NCI-H187 (cell line): ENCODE measurements at places on chromosomes 7 and 10.

DNA sequence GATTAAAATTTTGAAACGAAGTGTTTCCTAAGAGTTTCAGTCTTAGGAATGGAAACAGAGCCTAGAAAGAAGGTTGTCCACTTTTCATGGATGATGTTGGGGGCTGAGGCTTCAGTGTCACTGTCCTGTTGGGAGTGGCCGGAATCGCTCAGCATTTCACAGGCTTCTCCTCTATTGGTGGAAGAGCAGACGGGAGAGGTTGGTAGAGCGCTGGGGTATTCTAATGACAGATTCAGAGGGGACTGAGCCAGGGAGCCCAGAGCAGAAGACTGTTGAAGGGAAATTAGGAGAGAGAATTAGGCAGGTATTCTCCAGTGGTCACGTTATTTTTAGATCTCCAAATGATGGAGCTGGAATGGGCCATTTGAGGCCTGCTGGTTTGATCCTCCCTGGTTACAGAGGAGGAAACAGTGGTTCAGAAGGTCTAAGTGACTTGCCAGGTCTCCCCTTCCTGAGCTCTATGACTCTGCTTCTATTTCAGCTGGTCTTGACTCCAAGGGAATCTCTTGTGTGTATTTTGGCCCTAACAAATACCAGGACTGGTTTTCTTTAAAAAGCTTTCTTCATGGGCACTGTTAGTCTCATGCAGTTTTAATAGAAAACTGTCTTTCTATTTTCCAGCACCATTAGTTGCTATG, 35.7 kb upstream of the EEPD1 start:
- DNase-seq, result no peak

- no peak for DNase-seq
These were observed 98.4 kb downstream of the RGS10 start for GRCh38 chr10:119443970-119444660.

DNA sequence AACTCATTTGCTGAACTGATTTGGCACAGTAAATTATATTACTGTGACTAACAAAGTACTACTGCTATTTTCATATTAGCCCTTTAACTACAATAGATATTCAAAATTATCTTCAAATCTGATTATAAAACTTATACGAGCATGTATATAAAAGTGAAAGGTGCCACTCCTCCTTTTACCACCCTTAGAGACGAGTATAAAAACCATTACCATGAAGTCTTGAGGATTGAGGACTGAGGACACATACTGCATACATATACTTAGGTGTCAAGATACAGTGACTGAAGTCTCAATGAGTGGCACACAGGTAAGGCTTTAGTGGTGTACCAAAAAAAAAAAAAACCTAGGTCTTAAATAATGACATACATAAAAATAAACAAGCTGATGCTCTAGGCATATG, 98.6 kb downstream of the DNAJC1 start:
- DNase-seq, result no peak

DNA sequence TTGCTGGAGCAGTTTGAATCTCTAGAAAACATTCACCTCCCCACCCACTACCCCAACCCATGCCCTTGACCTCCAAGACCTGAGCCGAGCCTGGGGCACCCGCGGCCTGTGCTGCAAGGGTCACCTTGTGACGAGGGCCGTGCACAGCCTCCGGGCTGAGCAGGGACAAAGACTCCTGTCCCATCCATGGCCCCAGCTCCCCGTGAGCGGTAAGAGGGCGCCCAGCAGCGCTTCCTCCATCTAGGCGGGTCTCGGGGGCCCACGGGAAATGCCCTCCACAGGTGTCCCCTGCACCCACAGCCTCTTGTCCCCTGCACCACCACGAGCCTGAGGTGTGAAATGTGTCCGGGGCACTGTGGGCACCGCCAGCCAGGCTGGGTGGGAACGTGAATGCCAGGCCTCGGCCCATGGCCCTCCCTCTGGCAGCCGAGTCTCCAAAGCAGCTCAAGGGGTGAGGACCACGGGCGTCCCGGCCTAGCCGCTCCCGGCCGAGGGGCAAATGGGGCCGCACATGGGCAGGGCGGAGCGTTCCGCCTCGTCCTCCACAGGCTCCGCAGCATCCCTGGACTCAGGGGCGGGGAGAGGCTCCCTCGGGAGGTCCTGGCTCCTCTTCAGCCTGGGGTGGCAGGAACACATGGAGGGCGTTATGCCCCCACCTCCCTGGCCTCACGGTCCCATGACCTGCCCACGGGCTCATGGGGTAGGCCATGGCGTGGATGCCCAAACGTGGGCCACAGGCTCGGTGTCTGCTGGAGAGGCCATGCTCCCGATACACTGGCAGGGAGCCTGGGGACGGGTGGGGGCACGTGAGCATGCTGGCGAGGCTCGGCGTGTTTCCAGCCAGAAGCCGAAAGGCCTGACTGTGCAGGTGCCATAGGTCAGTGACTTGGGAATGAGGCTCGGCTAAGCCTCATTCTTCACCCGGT, 21.1 kb downstream of the DPYSL4 start:
- DNase-seq, result no peak

- peak; percentile 5 for DNase-seq
These were observed 25.5 kb downstream of the PRR15 start for GRCh38 chr7:29588900-29589696.

DNA sequence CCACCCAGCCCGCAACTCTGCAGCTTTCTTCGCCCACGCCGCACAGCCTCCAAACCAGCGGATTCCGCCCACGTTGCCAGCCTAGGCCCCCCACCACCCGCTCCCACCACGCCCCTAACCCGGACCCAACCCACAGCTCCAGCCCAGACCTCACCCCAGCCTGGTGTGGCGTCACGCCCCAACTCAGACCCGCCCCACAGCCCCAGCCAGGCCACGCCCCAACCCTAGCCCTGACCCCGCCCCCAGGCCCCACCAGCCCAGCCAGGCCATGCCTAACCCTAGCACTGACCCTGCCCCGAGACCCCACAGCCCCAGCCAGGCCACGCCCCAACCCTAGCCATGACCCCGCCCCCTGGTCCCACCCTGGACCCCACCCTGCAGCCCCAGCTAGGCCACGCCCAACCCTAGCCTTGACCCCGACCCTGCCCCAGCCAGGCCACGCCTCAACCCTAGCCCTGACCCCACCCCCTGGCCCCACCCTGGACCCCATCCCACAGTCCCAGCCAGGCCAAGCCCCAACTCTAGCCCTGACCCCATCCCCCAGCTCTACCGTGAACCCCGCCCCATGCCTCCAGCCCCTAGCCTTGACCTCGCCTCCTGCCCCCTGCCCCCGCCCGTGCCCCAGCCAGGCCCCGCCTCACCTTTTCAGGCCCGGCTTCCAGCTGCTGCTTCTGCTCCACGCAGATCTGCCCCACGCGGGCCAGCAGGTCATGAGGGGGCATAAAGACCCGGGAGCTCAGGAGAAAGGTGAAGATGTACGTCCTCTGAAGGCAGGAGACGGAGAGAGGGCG, 64.0 kb downstream of the RASGEF1A start:
- DNase-seq, result no peak

DNA sequence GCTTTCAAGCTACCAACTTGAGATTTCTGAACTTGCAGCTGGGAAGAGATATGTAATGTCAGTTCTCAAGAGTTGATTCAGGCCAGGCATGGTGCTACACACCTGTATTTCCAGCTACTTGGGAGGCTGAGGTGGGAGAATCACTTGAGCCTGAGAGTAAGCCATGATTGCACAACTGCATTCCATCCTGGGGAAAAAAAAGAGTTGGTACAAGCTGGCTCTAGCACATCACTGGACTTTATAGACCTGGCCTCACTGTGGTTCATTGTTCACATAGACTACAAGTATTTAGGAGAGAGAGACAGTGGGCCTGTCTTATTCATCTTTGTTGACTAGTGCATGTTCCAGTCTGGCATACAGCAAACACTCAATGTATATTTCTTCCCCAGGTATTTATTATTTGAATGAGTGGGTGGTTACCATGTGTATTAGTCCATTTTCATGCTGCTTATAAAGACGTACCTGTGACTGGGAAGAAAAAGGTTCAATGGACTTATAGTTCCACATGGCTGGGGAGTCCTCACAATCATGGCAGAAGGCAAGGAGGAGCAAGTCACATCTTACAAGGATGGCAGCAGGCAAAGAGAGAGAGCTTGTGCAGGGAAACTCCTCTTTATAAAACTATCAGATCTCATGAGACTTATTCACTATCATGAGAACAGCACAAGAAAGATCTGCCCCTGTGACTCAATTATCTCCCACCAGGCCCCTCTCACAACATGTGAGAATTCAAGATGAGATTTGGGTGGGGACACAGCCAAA, 176.5 kb downstream of the PFKFB3 start:
- DNase-seq, result no peak

DNA sequence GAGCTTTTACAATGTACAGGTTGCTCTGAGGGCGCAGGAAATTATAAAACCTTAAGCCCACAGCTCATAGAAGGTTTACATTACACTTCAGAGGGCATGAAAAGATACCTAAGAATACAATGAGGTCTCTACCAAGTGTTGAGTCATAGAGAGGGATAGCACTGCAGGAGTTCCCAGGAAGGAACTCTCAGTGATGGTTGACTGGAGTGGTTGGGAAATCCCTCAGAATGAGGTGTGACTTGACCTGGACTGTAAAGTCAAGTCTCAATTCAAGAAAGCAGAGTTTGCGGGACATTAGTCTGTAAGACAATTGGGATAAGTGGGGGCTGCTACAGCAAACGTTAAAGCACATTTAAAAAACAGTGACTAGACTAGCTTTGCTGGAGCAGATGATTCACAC, 21.9 kb downstream of the TNKS2 start:
- no peak for DNase-seq

- DNase-seq, result no peak
These were observed 46.1 kb downstream of the KLF6 start for GRCh38 chr10:3738855-3739350.

DNA sequence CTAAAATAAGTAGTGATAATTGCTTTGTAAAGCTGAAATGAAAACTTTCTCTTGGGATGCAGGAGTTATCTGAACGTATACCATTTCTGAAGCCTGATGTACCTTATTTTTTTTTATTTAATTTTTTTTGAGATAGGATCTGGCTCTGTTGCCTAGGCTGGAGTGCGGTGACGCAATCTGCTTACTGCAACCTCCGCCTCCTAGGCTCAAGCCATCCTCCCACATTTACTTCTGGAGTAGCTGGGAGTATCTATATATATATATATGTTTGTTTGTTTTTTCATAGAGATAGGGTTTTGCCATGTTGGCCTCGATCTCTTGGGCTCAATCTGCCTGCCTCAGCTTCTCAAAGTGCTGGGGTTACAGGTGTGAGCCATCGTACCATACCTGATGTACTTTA, 2.4 kb downstream of the PMPCB start:
- no peak for DNase-seq

DNA sequence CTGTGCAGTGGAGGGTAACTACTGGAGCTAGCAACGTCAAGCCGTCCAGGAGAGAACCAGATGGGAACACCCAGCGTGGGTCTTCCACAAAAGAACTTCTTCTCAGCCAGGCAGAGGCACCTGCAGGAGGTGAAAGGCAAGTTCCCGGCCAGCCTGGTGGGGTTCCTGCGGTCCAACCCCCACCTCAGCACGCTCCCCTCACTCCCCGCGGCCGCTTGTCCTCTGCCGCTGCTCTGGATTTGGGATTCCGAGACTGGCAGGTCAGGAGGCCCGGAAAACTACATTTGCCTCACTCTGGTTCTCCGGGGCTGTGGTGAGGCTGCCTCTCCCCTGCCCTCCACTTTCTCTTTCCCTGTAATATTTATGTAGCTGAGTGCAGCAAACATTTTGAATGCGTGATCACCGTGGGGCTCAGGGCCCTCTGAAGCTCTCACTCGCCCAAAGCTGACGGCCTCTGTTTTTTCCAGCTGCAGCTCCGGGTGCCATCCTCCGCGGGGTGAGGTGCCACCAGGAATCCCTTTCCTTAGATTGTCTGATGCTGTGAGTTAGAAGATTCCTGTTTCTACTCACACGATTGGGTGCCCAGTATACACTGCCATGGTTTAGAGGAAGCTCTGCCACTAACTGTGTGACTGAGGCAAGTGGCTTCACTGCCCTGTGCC, 366.9 kb downstream of the DNAJB6 start:
- no peak for DNase-seq

DNA sequence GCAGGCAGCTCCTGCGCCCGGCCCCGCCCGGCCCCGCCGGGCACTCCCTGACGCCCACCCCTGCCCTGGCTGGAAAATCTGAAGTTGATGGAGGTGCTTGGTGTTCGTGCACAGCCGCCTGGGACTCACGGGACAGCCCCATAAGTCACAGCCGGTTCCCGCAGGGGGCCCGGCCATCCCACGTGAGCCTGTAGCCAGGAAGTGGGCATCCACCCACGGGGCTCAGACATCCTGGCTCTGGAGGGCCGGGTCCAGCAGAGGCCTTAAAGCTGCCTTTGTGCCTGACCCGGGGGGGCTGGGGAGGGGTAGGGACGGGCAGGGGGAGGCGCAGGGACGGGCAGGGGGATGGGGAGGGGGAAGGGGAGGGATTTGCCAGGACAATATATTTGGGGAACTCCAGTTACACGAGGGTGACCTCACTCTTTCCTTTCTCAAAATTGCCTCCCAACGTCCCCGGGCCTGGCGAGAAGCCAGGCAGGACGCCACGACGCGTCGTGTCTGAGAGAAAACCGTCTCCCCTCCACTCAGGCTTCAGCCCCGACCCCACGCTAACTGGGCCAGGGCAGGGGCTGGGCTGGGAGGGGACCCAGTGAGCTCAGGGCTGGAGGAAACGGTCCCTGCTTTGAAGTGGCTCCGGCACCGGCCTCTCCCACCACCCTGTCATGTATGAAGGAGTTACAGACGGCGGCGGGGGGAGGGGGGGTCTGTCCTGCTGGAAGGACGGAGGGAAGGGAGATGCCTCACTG, 82.1 kb upstream of the PDGFA start:
- DNase-seq, result no peak

DNA sequence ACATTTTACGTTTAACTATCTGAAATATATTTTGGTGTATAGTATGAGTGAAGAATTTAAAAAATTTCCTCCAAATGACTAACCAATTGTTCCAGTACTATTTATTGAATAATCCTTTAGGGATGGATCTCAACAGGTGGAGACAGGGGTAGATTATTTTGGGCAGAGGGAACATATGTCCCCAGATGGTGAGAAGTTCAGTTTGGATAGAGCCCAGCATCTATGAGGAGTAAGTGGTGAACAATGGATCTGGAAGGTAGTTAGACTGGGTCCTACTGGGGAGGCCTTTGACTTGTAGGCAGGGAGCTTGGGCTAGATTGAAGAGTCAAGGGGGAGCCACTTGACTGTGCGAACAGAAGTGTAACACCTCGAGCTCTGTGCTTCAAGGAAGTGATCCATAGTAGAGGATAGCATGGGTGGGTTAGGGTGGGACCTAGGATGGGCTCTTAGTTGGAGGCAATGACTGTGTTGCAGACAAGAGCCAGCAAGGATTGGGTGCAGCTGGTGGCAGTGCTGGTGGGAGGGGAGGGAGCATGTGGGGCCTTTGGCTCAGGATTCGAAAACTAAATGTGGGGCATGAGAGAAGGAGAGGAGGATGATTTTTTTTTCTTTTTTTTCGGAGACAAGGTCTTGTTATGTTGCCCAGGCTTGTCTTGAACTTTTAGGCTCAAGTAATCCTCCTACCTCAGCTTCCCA, 3.9 kb upstream of the PURB start:
- DNase-seq, result no peak

DNA sequence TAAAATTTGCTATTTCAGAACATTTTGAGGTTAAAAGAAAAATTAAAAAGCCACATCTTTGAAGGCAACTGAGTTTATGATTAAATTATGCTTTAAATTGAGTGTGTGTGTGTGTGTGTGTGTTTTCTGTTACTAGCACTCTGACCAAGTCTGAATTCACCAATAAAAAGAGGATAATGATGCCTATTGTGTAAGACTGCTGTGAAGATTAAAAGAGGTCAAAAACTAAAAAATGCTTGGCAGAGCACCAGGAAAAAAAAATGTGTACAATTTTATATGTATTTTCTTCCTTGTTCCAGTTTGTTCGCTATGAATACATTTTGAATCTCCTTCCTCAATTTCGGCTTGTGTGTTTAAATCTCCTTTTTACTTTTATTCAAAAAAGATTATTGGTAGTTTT, 316.6 kb upstream of the MAGI2 start:
- no peak for DNase-seq
